Mesothelial cell of epicardium (in vitro differentiated cells): ENCODE measurements at places on chromosomes 6 and 20. TPM values are rescaled to one million over a fixed set of nuclear protein-coding genes. Genes with fewer than 3 reads are reported as not detected.

PTCRA gene
- not detected in 3 replicates for total RNA-seq

CD83 gene
- 6.7 to 7.4 TPM (median 7.2 TPM) in 3 replicates for total RNA-seq

TMEM151B gene
- 0.45 to 0.80 TPM (median 0.56 TPM) in 3 replicates for total RNA-seq

FLRT3 gene
- total RNA-seq, result 98.6 to 101 TPM (median 98.6 TPM) in 3 replicates

CALHM6 gene
- total RNA-seq, result 2.2 to 2.4 TPM (median 2.4 TPM) in 3 replicates

CLVS2 gene
- total RNA-seq, result 0.11 to 0.27 TPM (median 0.24 TPM) in 3 replicates

CABLES2 gene
- total RNA-seq, result 22.8 to 23.7 TPM (median 23.6 TPM) in 3 replicates

C6orf52 gene
- total RNA-seq, result 3.1 to 4.6 TPM (median 3.8 TPM) in 3 replicates

FUT9 gene
- total RNA-seq, result 2.7 to 3.1 TPM (median 3.0 TPM) in 3 replicates

ULBP2 gene
- 0.23 to 0.42 TPM (median 0.24 TPM) in 3 replicates for total RNA-seq

GRCh38 chr6:11705483-11705882, 73.1 kb downstream of the ADTRP start:
- no peak for DNase-seq
- no peak overlapping the region for H3K27ac ChIP-seq
- peaks cover 4% of the 10 kb centered on the region for H3K4me1 ChIP-seq

- DNase-seq, result no peak
- H3K27ac ChIP-seq, result no peak overlapping the region
- H3K4me1 ChIP-seq, result no peaks in the 10 kb centered on the region
- no peaks in the 10 kb centered on the region for H3K27me3 ChIP-seq
- H3K4me3 ChIP-seq, result no peak overlapping the region
- H3K36me3 ChIP-seq, result peaks cover 45% of the 10 kb centered on the region
Observed at GRCh38 chr20:23375827-23376226, 13.8 kb downstream of the GZF1 start.

DNA sequence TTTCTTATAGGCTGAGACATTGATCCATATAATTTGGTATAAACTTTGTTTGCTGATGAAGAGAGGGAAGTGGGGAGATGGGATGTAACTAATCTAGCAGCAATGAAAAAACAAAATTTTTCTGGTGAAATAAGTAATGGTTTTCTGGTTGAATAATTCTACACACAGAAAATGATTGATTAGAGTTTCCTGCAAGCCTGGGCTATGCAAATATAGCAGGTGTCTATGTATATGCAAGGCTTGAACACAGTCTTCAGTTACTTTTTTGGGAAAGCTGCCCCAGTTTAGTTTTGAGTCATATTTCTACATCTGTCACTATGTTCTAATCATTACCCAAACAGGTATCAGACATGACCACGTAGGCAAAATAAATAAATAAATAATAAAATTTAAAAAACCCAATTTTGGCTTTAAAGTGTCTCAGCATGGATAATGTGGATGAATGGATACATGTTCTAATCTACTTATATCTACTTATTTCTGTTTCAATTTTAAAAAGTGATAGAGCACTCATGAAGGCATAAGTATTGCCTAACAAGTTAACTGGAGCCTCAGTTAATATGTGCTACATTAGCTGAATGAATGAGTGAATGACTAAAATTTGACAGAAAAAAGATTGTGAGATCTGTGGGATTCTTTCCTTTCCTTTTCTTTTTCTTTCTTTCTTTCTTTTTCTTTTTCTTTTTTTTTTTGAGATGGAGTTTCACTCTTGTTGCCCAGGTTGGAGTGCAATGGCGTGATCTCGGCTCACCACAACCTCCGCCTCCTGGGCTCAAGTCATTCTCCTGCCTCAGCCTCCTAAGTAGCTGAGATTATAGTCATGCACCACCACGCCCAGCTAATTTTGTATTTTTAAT, 37.2 kb upstream of the TFB1M start:
- no peak for DNase-seq
- H3K36me3 ChIP-seq, result no peaks in the 10 kb centered on the region
- peaks cover 4% of the 10 kb centered on the region for H3K27me3 ChIP-seq
- no peak overlapping the region for H3K4me3 ChIP-seq
- no peaks in the 10 kb centered on the region for H3K4me1 ChIP-seq

DNA sequence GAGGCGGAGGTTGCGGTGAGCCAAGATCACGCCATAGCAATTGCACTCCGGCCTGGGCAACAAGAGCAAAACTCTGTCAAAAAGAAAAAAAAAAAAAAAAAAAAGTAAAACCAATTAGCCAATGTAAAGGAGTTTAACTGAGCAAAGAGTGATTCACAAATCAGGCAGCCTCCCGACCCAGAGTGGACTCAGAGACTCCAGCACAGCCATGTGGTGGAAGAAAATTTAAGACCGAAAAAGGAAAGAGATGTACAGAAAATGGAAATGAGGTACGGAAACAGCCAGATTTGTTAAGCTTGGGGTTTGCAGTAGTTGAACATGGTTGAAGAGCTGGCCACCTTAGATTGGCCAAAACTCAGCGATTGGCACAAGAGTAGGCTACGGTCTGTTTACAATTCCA, 51.4 kb downstream of the ERMARD start:
- DNase-seq, result no peak
- no peak overlapping the region for H3K27ac ChIP-seq
- peaks cover 13% of the 10 kb centered on the region for H3K4me1 ChIP-seq
- peaks cover 43% of the 10 kb centered on the region for H3K27me3 ChIP-seq
- no peak overlapping the region for H3K4me3 ChIP-seq

- peaks cover 19% of the 10 kb centered on the region for H3K27me3 ChIP-seq
- H3K4me3 ChIP-seq, result no peak overlapping the region
- no peaks in the 10 kb centered on the region for H3K36me3 ChIP-seq
- no peak overlapping the region for H3K27ac ChIP-seq
- H3K4me1 ChIP-seq, result no peaks in the 10 kb centered on the region
Observed at GRCh38 chr20:19003366-19004336, 190.1 kb downstream of the SCP2D1 start.

DNA sequence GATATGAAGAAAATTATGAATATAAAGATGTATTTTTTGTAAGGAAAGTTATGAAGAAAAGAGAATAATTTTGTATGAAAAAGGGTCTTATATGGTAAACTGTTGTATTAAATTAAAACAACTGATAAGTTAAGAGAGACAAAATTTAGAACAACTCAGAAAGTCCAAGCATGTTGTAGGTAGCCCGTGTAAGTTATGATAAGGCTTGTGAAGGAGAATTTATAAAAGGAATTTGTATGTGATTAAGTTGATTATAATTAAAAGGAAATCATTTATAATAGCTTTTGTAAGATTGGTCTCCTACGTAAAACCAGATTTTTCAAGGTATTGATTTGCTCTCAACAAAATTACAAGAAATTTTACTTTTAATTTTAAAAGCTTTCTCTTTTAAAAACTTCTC, 1579.3 kb downstream of the HACE1 start:
- peaks cover 9% of the 10 kb centered on the region for H3K36me3 ChIP-seq
- no peak for DNase-seq
- H3K27ac ChIP-seq, result no peak overlapping the region
- H3K4me1 ChIP-seq, result no peaks in the 10 kb centered on the region
- no peaks in the 10 kb centered on the region for H3K27me3 ChIP-seq

GRCh38 chr6:31614684-31615578, at the start of gene AIF1:
TSS of gene AIF1 (plus strand) at chr6:31615234. CDS start at chr6:31615330, 96 bp downstream.
- H3K4me3 ChIP-seq, result no peak within 1 kb of the TSS
- H3K4me1 ChIP-seq, result peaks cover 31% of the 10 kb centered on the region
- H3K36me3 ChIP-seq, result no peaks in the 10 kb centered on the region
- no peak for DNase-seq
- peak within 1 kb of the TSS; percentile 21 for H3K27ac ChIP-seq

DNA sequence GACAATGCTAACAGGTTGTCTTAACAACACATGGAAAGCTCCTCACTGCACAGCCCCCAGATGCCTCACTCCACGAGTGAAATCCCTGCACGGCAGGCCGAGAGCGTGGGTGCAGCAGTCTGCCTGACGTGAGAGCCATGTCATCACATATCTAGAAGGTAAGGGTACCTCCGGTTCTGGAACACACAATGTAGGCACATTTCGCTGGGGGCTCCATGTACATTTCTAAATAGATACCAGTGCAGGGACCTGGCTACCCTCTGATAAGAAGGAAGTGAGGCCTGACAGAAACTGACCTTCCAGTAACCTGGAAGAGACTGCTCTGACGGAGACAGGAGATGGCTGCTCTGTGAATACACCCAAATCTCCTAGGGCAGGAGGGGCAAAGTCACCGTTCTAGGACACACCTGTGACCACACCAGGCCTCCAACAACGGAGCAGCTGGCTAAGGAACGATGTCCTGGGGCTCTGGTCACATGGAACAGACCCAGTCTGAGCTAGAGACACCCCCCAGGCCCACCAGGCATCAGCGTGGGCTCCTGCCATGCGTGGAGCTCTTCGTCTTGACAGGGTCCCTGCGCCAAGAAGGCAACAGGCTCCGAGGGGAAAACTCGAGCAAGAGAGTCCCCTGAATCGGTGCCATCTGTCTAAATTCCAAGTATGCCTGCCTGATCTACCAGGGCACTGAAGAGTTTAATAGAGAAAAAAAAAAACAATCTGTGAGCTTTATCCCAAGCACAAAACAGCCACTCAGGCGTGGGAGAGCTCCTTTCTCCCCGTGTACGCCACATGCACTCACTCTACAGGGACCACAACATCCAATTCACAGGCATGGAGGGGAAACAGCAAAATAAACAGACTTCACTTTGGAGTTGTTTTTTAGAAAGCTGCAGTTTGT, 27.5 kb downstream of the RNASET2 start:
- H3K36me3 ChIP-seq, result peaks cover 3% of the 10 kb centered on the region
- H3K27ac ChIP-seq, result no peak overlapping the region
- H3K4me1 ChIP-seq, result peaks cover 2% of the 10 kb centered on the region
- no peaks in the 10 kb centered on the region for H3K27me3 ChIP-seq

DNA sequence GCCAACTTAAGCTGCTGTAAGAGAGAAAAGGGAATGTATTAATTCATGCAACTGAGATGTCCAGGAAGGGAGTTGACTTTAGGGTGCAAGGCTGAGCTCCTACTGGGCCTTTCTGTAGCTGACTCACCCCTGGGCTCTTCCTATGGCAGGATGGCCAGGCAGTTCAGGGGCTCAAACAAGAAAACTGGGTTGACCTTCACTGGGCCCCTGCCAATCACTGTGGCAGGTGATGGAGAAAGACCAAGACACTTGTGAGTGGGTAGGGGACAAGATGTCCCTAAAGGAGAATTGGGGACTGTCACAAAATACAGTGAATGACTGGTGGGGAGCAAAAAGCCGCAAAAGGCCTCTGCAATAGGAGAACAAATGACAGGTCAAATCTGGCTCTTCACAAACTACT, 21.5 kb upstream of the RALGAPA2 start:
- peaks cover 4% of the 10 kb centered on the region for H3K27me3 ChIP-seq
- no peaks in the 10 kb centered on the region for H3K4me1 ChIP-seq
- H3K27ac ChIP-seq, result no peak overlapping the region
- H3K4me3 ChIP-seq, result no peak overlapping the region
- no peaks in the 10 kb centered on the region for H3K36me3 ChIP-seq

DNA sequence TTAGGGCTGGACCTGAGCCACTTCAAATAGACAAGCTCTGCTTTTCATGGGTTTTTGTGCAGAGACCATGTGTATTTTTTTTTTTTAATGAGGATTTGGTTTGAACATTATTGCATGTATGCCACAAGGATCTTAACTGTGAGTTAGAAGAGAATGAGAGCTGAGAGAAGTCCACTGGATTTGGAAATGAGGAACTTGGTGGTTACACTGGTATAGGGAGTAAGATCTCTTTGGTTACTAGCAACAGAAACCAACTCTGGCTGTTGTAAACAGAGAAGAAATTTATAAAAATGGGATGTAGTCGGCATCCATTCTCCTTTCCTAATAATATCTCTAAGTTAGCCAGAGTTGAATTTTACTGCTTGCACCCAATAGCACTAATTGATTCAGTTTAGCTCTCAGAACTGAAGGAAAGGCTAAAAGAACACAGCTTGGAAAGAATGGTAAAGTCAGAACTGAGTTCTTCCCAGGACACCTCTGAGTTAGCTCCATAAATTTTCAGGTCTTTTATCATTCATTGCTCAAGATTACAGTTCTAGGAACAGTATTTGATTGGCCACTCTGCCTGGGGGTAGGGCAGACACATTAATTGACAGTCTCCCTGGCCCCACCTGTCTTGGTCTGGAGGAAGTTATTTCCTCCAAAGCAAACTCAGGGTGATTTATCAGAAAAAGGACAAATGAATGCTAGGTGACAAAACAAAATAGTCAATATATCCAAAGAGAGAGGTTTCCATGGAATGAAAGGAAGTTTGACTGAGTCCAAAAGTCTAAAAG, 3.9 kb upstream of the WFDC2 start:
- H3K4me3 ChIP-seq, result no peak overlapping the region
- DNase-seq, result no peak
- peaks cover 12% of the 10 kb centered on the region for H3K4me1 ChIP-seq
- H3K27me3 ChIP-seq, result peaks cover 13% of the 10 kb centered on the region
- no peak overlapping the region for H3K27ac ChIP-seq
- no peaks in the 10 kb centered on the region for H3K36me3 ChIP-seq

- peaks cover 17% of the 10 kb centered on the region for H3K36me3 ChIP-seq
- no peak overlapping the region for H3K4me3 ChIP-seq
- no peak overlapping the region for H3K27ac ChIP-seq
- no peaks in the 10 kb centered on the region for H3K4me1 ChIP-seq
- no peaks in the 10 kb centered on the region for H3K27me3 ChIP-seq
Observed at GRCh38 chr20:47070176-47070575, 175.5 kb downstream of the EYA2 start.

GRCh38 chr20:13265941-13266340, 44.9 kb downstream of the ISM1 start:
- H3K4me3 ChIP-seq, result no peak overlapping the region
- no peaks in the 10 kb centered on the region for H3K36me3 ChIP-seq
- no peak overlapping the region for H3K27ac ChIP-seq
- H3K27me3 ChIP-seq, result peaks cover 8% of the 10 kb centered on the region

DNA sequence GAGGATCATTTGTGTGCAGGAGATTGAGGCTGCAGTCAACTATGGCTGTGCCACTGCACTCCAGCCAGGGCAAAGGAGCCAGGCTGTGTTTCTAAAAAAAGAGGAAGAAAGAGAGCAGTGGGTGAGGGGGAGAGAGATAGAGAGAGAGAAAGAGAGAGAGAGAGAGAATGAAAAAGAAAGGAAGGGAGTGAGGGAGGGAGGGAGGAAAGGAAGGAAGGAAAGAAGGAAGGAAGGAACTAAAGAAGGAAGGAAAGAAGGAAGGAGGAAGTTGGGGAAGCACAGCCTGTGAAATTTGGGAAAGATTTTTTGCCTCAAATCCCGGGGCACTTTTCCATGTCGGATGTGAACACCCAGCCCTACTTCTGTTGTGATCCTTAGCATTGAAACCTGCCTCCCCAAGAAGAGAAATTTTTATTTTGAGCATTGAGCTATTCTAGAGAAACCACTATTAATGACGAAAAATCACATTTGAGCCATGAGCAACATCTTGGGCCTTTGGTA, 57.8 kb downstream of the FOXA2 start:
- no peaks in the 10 kb centered on the region for H3K4me1 ChIP-seq
- no peaks in the 10 kb centered on the region for H3K36me3 ChIP-seq
- no peak overlapping the region for H3K4me3 ChIP-seq

- H3K27me3 ChIP-seq, result peaks cover 97% of the 10 kb centered on the region
- H3K4me3 ChIP-seq, result no peak overlapping the region
- H3K27ac ChIP-seq, result no peak overlapping the region
- H3K4me1 ChIP-seq, result peaks cover 32% of the 10 kb centered on the region
Observed at GRCh38 chr6:105988812-105989577, 97.1 kb upstream of the PRDM1 start.

GRCh38 chr6:44956396-44956795, 371.7 kb upstream of the RUNX2 start:
- H3K36me3 ChIP-seq, result peaks cover 17% of the 10 kb centered on the region
- no peak for DNase-seq
- no peak overlapping the region for H3K4me3 ChIP-seq
- H3K4me1 ChIP-seq, result peaks cover 14% of the 10 kb centered on the region
- no peak overlapping the region for H3K27ac ChIP-seq

- H3K36me3 ChIP-seq, result no peaks in the 10 kb centered on the region
- peak overlapping the region; percentile 84 for H3K4me3 ChIP-seq
Observed at GRCh38 chr6:3231247-3232016, 4.0 kb upstream of the TUBB2B start.
